HFF-Myc (cell line): ENCODE measurements at places on chromosomes 2 and 18.
A peak's percentile ranks its signal among the peaks of the same experiment; 100 is the strongest.

GRCh38 chr18:55268151-55268601, 308.9 kb upstream of the CCDC68 start:
- no peak for DNase-seq

DNA sequence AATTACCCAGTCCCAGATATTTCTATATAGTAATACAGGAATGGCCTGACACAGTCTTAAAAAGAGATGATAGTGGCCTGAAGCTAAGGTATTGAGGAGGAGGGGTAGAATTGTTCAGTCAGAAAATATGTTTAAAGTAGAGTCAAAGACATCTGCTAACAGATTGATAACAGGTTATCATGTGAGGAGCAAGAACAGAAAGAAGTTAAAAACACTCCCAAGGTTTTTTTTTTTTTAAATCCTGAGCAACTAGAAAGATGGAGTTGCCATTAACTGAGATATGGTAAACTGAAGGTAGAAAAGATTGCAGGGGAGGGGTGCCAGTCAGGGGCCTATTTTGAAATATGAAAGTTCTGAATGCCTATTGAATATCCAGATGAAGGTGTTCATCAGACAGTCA, 43.1 kb downstream of the SP3 start:
- DNase-seq, result no peak

DNA sequence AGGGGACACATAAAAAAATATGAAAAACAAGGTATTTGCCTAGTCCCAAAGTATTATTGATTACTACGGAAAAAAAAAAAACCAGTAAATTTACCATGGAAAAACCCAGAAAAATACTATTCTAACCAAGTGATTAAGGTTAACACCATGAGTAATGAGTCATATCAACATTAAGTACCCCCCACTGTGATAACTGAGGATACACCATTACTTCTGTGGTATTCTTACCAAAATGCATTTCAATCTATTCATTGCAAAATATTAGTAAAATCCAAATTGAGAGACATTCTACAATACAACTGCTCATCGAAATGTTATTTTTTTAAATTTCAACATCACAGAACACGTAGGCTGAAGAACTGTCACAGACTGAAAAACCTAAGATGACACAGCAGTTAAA, 669.8 kb downstream of the ZEB2 start:
- no peak for DNase-seq

DNA sequence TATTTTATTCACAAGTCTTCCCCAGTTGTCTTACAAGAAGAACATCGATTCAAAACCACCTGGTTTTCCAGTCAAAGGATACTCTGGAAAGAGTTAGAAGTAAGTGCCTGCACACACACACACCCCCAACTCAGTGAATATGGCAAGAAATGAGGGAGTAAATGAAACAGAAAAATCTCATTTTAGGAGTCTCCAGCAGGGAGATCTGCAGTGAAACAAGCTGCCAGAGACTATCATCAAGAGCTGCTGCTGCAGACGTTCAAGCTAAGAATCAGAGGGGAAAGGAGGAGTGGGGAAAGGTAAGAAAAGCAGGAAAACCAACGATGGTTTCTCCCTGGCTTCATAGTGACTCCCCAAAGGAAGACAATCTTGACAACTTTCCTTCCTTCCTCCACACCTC, 2.4 kb downstream of the ALK start:
- DNase-seq, result no peak

- DNase-seq, result peak; percentile 44
These were observed 81.5 kb downstream of the BCL2 start for GRCh38 chr18:63237881-63238692.

DNA sequence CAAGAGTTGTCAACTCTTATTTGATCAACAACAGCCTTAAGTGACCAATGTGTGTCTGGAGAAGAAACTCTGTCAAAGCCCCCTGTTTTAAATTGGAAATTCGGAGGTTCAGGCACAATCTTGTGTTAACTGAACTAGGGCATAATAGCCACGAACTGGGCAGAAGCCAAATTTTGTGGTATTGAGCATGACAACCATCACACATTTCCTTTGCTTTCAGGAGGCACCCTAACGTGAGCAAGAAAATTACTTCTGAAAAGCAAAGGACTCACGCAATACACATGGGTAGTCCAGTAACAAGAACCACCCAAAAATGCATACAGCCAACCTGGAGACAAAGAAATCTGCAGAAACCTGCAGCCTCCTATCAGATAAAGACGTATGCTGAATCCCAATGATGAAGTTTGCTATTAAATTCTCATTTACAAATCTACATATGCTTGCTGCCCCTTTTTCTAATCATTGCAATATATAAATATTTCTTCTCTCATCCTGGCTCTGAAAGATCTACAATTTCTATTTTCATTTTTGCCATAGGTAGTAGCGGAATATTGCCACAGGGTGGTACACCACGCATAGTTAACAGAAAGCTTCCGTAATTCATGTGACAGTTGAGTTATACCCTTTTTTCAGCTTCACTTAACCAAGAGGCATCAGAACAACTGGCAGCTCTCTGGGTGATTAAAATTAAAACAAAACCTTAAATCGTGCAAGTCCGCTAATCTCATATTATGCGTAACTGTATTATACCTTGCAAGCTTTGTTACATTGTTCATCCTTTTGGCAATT, 495.8 kb downstream of the NRXN1 start:
- no peak for DNase-seq

DNA sequence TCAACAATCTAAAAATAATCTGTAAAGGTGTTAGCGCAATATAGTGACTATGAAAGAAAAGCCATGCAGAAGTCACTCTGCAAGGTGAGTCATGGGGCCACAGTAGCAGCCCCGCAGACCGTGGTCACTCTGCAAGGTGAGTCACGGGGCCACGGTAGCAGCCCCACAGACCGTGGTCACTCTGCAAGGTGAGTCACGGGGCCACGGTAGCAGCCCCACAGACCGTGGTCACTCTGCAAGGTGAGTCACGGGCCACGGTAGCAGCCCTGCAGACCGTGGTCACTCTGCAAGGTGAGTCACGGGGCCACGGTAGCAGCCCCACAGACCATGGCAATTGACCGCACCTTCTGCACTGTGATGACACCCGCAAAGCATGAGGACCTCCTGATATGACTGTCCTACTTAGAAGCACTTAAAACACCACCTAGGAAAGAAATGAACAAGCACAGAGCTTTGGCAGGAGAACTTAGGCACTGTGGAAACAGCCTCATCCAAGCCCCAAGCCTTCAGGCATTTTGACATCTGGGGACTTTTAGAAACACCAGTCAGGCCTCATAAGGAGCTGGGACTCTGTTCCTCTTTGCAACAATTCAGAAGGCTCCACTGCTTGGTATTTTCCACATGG, 70.1 kb downstream of the LDLRAD4 start:
- no peak for DNase-seq

DNA sequence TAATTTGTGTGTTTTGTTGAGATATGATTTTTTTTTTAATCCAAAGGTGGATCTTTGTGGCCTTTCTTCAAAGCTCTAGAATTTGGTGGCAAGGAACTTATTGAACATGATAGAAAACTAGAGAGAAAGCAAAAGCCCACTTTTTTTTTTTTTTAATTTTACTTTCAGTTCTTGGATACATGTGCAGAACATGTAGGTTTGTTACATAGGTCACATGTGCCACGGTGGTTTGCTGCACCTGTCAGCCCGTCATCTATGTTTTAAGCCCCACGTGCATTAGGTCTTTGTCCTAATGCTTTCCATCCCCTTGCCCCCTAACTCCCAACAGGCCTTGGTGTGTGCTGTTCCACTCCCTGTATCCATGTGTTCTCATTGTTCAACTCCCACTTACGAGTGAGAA, 135.9 kb downstream of the RHBDD1 start:
- no peak for DNase-seq

DNA sequence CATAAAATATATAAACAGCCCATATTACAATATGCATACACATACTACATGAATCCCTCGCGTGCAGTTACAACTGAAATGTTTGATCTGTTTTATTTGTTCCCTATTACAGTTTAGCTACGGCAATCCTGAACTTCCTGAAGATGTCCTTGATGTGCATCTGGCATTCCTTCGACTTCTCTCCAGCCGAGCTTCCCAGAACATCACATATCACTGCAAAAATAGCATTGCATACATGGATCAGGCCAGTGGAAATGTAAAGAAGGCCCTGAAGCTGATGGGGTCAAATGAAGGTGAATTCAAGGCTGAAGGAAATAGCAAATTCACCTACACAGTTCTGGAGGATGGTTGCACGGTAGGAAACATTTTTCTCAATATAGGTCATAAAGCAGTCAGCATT, 36.4 kb downstream of the COL3A1 start:
- no peak for DNase-seq

DNA sequence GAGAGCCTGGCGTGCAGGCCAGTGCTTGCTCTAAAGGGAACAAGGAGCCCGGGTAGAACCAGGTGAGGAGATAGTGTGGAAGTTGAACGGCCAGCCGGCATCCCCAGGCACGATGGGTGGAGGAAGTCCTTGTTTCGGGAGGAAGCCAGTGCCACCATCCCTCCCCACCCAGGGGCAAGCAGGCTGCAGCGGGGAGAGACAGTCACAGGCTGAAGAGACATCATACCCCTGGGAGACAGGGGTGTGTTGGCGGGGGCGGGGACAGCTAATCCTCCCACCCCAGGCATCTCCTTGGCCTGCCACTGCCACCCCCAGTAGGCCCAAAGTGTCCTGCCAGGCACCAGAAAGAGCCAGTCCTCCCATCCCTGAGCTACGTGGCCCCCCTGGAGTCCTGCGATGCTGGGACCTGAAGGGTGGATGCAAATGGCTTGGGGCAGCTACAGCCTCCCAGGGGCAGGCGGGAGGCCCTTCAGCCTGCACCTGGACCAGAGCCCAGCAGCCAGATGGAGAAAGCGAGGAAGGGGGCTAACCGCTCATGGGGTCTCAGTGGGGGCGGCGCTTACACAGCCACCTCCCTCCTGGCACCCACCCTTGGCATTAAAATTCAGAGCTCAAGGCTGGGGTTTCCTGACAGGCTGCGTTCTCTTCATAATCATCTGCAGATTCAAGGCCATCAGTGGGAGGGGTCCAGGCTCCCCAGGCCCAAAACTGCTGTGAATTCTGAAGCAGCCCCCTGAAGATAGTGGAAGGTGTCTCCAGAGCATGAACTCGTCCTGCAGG, 14.8 kb upstream of the GPR55 start:
- DNase-seq, result no peak

- DNase-seq, result no peak
These were observed 115.1 kb upstream of the FAM136A start for GRCh38 chr2:70417011-70417410.

GRCh38 chr2:8935982-8936381, 67.5 kb downstream of the MBOAT2 start:
- no peak for DNase-seq

GRCh38 chr18:12554796-12555388, 103.0 kb downstream of the SPIRE1 start:
- no peak for DNase-seq

DNA sequence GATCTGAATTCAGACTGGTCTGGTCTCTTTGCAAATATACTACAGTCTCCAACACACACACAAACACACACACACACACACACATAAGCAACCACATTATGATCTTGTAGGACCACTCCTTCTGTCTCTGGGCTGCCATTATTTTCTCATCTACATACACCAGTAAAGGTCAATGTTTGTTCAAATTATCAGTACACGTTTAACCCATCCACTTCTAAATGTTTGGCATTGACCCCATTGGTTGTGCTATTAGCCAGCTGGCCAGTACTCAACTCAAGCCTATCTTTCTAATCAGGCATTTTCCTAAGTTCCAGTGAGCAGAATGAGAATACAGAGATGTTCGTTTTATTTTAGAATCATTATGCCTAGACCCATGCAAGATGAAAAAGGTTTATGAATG, 186.4 kb downstream of the CNTNAP5 start:
- no peak for DNase-seq

GRCh38 chr2:153347818-153348495, 130.6 kb downstream of the RPRM start:
- DNase-seq, result no peak

DNA sequence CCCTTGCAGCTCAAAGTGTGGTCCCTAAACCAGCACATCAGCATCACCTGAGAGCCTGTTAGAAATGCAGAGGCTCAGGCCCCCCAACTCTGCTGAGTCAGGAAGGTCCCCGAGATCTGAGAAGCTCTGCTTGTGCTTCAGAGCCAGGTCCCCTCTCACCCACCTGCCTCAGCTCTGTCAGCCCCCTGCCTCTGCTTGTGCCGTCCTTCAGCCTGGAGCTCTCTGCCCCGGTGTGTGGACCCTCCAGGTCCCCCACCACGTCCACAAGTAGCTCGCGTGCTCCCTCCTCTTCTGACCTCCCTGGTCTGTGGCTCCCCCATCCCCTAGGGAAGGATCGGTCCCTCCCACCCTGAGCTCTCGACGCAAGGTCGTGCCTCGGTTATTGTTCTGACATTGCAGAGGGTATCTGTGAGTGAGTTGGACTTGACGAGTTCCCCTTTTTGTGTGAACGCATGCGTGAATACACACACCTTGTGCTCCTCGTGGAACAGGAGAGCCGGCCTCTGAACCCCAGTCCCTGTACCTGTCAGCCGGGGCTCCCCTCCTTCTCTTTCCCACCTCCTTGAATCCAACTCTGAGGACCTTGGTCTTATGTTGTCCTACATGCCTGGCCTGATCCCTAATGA, 75.5 kb upstream of the TAF1B start:
- DNase-seq, result no peak

DNA sequence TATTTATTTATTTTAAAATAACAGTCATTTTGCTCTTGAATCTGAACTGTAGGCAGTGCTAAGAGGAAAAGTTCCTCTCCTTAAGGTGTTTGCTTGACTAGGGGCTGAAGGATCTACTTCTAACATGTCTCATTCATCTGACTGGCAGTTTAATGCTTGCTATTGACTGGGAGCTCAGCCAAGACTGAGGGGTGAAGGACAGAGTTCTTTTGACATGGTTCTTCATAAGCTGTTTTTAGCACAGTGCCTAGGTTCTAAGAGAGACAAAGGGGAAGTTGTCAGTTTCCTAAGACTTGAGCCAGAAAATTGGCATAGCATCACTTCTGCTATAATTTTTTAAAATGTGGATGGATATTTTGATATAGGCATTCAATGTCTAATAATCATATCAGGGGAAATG, 73.0 kb downstream of the COMMD1 start:
- no peak for DNase-seq

DNA sequence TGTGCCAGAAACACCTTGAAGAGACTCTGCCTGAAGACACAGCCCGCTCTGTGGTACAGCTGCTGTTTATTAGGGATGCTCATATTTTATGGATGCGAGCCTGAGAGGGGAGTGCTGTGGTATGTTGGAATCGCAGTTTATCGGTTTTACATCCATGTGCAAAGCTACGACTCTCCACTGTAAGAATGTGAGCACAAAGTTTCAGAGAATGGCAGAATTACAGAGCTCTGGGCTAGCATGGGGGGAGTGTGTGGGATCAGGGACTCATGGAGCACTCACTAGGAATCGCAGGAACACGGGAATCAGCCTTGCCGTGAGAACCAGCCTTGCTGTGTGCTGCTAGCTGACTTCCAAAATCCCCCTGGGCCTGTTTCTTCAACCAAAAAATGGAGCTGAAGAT, 199.9 kb downstream of the RNF144A start:
- no peak for DNase-seq

GRCh38 chr2:36780231-36780839, 83.8 kb downstream of the VIT start:
- DNase-seq, result peak; percentile 44
